ENCODE measurements at places on chromosomes 6 and 20.

DNA sequence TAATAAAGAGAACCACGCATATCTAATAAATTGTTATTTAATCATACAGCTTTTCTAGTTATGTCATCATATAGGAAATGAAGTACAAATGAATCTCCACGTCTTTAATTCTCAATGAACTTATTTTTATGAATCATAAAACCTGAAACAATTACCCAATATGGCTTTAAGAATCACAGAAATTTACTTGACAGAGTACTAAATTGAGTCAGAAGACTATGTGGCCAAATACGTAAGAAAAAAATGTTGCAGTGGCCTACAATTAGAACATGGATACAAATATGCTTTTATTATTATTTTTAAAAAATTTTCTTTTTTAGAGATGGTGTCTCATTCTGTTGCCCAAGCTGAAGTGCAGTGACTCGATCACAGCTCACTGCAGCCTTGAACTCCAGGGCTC is 584.7 kb upstream of the SLC35B3 start:
- DNase-seq, result no peak

DNA sequence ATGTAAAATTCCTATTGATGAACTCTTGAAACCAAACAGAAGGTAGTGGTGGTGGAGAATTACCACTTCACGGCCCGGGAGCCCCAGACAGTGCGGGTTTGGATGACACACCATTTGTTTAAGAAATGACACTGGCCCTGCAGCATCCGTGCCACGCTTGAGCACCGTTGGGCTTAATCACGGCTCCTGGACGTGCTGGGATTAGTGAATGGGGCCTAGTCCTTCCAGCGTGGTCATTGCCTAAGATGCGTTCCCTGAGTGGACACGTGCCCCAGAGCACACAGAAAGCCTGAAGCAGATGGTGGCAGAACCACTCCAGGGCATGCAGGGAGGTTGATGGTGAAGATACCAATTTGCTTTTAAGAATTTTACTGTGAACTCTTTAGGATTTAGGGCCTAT is 14.5 kb downstream of the STX16 start:
- no peak for DNase-seq

DNA sequence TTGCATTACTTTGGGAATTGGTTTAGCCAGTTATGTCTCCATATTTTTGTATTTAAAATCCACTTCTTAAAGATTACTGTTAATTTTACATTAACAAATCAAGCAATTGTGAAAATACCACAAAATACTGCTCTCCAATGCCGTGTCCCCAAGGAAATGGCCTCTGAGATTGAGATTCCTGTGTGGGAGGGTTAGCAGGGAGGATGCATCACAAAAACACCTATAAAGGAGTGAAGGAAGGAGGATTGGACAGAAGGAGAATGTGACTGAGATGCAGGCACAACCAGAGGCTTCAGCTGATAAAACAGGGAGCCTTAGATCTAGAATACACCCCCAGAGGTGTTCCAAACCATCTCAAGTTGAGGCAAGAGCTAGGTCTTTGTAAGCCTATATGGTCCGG is 34.2 kb upstream of the NKAIN2 start:
- DNase-seq, result no peak

- no peak for DNase-seq
These were observed 222.1 kb upstream of the UFL1 start for GRCh38 chr6:96299525-96299924.

DNA sequence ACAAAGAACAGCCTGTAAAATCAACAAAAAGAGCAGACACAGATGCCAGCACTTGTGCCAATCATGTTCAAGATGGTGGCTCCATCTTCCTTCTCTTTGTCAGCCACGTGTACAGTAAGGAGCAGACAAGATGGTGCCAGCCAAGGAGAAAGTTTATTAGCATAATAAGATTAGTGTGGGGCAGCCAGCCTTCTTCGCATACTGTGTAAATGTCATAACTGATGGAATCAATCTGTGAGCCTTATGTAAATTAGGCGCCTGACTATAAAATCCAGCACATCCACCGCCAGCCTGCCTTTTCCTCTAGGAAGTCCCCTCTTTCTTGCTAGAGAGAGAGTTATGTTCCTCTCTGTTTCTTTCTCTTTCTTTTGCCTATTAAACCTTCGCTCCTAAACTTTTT is 99.7 kb upstream of the RALGAPA2 start:
- no peak for DNase-seq

DNA sequence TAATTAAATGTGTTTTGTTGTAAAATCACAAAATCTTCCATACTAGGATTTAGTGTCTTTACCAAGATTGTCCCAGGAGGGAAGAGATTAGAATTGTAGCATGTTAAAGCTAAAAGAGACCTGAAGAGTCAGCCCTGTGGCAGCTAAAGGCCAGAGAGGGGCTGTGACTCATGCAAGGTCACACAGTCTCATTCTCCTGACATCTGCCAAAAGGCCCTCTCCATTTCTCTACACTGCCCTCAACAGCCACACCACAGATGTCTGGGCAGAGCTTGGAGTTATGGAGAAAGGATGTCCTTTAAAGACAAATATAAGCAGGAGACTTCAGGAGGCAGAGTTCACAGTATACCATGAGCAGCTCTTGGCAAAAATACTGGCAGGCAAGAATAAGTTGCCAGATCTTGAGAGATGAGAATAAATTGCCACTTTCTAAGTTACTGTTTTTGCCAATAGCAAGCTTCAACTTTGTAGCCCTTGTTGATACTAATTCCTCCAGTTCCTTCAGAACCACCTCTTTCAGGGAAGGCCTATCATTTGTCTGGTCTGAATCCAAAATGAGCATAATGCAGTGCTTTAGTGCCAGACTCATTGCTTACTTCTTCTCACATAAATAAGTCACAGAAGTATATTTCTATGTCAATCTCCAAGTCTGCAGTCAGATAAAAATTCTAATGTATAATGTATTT is 41.7 kb downstream of the AKIRIN2 start:
- no peak for DNase-seq

Data from umbilical cord (tissue), 2 donors.